Dorsolateral prefrontal cortex (tissue), 122 donors: ENCODE measurements at places on chromosomes 5 and 9.

- peak; percentile 81 for DNase-seq
Observed at GRCh38 chr5:150350524-150351344, 6.8 kb upstream of the TCOF1 start.

DNA sequence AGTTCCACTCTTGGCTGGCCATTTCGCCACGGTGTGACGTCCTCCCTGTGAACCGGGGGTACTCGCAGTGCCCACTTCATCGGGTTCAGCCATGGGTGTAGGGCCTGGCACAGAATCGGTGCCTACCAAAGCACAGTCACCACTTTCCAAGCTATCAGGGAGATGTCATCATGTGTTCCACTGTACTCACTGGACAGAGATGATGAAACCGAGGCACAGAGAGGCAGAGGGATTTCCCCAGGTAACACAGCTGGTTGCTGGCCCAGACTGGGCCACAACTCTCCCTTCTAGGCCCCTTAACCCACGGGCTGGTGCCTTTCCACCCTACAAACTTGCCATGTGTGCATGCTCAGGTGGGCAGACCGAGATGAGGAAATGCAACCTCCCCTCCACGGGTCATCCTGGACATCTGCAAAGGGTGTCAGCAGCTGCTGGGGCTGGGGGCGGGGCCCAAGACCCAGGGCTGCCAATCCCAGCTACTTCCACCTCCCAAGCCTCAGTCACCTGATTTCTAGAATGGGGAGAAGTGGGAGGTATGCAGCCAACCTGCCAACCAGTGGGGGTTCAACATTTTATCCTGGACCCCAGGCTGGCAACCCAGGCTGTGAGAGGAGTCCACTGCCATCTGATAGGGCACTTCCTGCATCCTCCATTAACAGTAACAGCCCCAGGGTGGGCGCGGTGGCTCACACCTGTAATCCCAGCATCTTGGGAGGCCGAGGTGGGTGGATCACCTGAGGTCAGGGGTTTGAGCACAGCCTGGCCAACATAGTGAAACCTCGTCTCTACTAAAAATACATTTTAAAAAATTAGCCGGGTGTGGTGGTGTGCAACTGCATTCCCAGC, 893 bp upstream of the SH2D3C start:
- DNase-seq, result no peak

DNA sequence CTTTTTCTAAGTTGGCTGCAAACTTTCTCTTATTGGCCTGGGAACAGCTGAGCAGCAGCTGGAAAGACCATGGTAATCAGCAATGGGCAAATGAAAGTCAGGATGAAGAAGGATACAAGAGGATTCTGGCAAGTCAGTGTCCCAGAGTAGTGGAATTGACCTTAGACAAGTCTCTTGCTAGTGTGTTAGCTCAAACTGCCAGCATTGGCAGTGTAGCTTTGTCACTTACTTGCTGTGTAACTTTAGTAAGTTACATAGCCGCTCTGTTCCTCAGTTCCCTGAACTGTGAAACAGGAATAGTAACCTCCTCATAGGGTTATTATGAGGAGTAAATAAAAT, 3.6 kb downstream of the ALDH1A1 start:
- DNase-seq, result no peak

DNA sequence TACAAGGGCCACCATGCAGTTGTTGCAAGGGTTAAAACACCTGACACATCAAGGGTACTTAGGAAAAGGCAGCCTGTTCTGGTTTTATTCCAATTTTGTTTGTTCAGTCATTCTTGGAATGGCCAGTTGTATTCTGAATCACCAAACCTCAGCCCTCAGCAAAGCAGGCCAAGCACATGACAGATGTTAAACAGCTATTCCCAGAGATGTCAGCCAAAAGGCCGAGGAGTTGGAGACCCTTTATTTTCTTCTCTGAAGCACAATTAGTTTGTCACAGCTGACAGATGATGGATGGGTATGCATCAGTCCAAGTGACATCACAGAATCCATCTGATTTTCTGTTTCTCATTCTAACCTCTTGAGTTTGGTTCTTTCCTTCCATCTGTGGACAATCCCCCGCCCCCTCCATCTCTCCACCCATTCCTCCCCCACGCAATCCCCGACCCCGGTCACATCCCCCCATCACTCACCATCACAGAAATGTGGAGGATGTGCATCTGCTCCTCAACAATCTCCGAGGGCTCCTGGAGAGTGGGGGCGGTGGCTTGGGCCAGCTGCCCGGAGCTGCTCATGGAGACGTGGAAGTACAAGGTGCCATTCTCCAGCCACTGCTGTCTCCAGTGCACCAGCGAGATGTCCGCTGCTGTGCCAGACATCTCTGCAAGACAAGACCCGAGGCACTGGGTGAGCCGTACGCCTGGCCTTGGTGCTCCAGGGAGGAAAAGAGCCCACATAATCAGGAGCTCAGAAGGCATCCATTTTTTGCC, 123.8 kb downstream of the ASTN2 start:
- DNase-seq, result no peak

DNA sequence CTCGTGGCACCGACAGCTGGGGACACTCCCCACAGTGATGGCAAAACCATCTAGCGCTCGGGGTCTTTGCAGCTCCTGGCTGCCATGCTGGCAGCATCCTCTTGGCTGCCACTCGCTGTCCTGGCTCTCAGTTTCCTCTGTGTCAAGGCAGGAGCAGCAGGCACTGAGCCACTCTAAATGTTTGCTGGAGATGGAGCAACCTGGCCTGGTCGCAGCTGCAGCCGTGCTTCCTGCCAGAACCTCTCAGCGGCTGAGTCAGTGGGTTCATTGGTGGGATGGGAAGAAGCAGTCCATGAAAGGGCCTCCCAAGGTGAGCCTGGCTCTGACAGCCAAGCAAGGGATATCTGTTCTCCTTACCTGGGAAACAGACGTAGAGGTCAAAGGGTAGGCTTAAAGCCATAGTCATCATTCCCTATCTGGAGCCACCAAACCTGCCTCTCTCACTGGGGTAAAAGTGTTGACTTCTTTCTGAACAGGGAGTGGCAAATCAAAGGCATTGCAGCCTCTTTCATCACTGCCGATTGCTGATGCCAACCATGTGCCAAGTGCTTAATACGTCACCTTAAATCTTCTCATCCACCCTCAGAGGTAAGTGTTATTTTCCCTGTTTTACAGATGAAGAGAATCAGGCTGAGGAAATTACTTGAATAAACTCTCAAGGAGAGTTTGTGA, 304.8 kb upstream of the ZNF462 start:
- no peak for DNase-seq

DNA sequence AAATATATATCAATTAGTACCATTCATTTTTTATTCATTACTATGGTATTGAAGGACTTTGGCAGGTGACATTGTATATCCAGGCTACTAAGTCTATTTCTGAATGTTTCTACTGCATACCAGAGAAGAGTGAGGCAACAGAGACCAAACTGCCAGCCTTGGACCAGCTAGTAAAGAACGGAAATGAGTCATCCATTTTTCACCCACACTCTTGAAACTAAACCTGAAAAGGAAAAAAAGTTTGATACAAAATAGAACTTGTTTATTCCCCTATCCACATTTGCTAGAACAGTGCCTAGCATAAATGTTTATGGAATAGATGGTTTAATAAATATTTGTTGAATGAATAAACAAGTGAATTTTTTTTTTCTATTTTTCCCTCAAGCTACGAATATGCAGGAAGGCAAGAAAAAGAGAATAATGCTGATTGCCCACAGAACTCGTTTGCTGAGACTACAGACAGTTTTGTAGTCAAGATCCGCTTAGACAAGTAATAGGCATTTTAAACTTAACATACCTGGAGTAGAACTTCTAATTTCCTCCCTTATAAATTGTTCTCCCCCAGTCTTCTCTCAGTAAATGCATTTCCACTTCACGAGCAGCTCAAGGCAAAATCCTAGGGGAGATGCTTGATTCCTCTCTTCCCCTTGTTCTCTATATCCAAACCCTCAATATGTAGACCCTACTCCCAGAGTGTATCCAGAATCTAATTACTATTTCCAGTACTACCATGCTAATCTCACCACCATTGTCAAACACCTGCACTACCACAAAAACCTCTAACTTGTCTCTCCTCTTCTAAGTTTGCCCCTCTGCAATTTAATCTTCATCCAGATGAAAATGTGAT, 146.2 kb upstream of the RASA1 start:
- no peak for DNase-seq

GRCh38 chr5:80904533-80905187, 55.5 kb upstream of the RASGRF2 start:
- DNase-seq, result no peak

- DNase-seq, result no peak
Observed at GRCh38 chr9:26145938-26146337, 467.7 kb upstream of the TUSC1 start.

- DNase-seq, result no peak
Observed at GRCh38 chr5:155514105-155514563, 500.6 kb downstream of the KIF4B start.

GRCh38 chr5:179680780-179681401, at the start of gene CBY3:
Gene CBY3, minus strand, starts transcription at chr5:179681034. Its CDS starts 116 bp downstream, at chr5:179680918.
- DNase-seq, result no peak

DNA sequence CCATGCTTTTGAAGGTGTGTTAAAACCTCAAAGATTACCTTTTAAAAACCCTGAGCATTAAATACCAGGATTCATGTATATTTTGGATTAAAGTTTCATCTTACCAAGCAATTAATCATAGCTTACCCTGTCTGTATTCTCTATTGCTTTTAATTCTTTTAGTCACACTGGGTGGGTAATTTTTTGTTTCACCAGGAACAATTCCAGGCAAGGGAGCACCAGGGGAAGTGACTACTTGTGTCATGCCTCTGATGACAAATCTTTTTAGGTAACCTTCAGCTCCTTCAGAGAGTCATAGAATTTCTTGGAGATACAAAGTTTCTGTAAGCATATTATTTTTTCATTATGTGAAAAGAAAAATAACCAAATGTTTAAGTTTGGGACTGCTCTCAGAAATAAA, 33.4 kb upstream of the ANXA1 start:
- DNase-seq, result no peak

GRCh38 chr9:78295731-78296130, 1.2 kb upstream of the PSAT1 start:
- DNase-seq, result no peak

DNA sequence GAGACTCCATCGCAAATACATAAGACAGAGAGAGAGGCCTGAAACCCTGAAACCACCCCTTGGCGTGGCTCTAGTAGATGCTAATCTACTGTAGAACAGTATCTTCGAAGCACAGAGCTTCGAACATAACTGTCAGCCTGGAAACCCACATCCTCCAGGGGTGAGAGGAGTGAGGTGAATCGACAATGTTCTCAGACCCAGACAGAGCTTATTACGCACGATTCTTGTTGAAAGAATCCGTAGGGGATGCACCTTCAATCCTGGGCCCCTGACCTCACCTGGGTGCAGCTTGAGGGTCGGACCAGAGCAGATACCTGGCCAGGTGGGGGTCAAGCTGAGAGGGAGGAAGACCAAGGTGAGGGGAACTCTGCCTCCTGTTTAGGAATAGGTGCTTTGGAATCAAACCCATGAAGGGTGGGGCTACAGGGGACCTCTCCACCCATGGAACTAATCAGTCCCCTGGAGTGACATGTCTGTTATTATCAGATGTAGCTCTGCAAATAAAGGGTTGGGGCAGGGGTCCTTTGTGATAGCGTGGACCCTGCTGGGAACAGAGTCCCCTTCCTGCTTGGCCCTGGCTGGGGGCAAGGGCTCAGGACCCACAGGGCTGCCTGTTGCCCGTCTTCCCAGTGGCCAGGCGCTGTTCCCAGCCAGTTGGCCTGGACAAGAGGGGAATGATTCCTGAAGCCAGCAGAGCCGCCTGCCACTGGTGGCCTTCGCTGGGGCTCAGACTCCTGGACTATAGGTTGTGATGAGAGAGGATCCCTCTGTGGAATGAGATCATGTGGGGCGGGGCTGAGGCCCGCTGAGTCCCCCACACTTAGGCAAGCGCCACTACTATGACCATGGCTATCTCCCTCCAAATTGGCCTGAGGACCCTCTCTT, 41.2 kb downstream of the DBH start:
- DNase-seq, result no peak

GRCh38 chr5:158198636-158199035, 339.7 kb upstream of the CLINT1 start:
- no peak for DNase-seq

- no peak for DNase-seq
Observed at GRCh38 chr5:35228310-35228709, 2.0 kb downstream of the PRLR start.

DNA sequence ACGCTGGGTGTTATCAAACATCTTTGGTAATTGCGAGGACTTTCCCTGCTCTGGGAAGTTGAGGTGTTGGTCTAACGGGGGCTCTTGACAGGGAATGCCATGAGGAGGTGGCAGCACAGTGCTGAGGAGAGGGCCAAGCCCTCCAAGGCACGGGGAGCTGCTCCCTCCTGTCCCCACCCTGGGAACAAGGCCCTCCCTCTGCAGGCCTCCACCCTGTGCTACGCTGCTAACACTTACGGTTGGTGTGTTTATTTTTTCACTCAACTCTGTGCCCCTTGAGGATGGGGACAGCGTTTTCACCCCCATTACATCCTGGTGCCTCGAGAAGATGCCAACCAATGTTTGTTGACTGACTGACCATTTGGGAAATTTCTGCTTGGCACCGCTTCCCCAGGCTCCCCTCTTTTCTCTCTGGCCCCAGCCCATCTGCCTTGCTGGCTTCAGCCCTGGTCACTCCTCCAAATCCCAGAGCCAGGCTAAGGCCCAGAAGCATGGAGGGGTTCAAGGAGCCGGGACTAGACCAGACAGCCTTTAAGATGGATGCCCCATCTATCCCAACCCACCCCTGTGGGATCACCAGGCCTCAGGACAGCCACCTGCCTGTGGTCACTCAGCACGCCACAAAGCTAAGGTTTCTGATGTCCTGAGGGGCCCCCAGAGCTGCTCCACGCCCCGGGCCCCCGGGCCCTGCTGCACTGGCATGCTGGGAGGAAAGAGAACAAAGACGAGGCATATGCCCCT, 125.7 kb downstream of the BARX1 start:
- no peak for DNase-seq

GRCh38 chr5:1665231-1665630, 134.4 kb downstream of the MRPL36 start:
- DNase-seq, result no peak

DNA sequence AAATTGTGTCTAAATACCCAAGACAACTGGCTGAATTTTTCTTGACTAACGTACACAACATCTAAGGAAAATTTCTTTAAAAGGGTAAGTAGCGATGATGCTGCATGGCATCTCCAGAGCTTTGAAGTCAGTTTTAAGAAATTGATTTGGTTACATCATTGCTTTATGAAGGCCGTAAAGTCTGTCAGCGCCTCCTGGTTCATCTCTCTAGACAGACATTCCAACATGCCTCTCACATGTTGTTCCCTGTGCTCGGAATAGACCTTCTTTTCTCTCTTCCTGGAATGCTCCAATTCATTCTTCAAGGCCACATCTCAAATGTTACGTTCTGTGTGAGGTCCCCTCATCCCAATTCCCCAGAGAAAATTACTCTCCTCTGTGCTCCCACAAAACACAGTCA, 108.7 kb upstream of the SSBP2 start:
- DNase-seq, result no peak

DNA sequence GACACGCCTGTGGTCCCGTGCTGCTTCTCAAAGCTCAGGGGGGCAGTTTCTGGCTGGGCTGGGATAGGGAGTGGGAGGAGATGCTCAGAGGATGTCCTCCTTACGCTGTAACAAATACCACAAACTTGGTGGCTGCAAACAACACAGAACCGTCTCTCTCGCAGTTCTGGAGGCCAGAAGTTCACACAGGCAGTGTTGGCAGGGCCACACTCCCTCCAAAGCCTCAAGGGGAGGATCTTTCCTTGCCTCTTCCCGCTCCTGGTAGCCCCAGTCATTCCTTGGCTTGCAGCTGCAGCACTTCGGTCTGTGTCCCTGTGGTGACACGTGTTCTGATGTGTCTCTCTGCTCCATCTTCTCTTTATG, 10.4 kb upstream of the ORM1 start:
- DNase-seq, result no peak
